ENCODE measurements at places on chromosomes 2 and 18. TPM values are rescaled to one million over a fixed set of nuclear protein-coding genes. Genes with fewer than 3 reads are reported as not detected.
A peak's percentile ranks its signal among the peaks of the same experiment; 100 is the strongest.

DNA sequence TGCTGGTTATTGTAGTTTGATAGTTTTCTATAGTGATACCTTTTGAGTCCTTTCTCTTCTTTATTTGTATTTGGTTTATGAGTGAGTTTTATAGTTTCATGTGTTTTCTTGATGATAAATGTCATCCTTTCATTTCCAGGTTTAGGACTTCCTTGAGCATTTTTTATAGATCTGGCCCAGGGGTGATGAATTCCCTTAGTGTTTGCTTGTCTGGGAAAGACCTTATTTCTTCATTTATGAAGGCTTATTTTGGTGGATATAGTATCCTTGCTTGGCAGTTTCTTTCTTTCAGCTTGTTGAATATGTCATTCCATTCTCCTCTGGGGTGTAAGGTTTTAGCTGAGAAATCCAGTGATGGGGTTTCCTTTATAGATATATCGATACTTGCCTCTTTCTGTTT, 53.9 kb downstream of the OTX1 start:
- DNase-seq: no peak

DNA sequence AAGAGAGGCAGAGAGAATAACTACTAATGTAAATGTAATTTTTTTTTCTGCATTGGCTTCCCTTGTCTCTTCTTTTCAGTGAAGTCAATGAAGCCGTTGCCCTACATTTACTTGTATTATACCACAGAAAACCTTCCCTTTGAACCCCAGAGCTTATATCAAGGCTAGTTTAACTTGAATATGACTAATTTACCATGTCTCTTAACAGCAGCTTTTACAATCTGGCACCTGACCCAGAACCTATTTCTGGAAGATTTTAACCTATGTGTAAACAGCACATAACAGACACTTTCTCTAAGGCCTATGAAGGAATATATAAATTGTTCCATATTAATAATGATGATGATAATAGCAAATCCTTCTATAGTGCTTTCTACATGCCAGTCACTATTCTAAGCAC, 580.5 kb upstream of the NXPH2 start:
- DNase-seq: no peak

DNA sequence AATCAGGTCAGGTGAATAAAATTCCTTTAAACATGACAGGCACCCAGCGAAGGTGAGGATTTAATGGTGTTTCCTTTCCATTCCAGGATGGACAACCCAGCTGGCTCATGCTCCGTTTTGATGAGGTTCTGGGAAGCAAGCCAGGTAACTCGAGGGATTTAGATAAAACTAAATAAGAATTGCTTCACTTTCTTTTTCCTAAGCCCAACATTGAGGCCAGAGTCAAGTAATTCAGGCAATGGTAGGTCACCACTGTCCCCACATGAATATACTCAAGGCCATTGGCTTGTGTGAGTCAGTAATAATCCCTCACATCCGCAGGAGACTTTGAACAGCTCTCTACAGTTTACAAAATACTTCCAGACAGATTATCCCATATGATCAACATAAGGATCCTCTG, 16.2 kb upstream of the LRATD1 start:
- no peak for DNase-seq

DNA sequence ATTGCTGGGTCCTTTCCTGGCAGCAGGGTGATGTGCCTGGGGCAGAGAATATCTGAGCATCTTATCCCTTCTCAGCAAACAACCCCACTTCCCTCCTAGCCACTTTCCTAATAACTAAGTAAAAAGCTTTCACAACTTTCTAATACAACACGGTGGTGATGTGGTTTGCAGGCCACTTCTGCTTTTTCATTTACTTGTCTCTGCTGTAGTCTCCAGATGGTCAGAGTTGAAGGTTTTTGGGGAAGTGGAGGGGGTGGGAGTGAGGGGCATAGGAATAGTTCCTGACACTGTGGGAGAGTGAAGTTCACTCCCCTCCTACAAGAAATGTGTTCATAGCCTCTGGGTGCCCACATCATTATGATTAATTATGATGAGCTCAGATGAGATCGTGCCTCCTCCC, 11.6 kb downstream of the OXER1 start:
- DNase-seq: no peak

DNA sequence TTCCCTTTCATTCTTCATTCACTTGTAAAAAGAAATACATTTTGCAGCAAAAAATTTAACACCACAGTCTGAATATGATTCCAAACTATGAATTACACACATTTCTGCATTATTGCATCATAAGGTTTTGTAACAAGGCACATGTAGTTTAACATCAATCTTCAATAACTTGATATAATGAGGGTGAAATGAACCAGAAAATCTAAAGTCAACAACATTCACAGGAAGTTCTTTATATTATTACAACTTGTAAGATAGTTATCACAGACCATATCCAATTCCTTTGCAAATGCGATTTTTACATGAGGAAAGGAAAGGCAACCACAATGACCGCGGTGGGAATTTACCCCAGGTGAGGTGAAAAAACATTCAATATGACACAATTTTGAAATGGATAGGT, 213.3 kb downstream of the NAPG start:
- DNase-seq: no peak

GRCh38 chr2:237639836-237640220, 12.4 kb downstream of the LRRFIP1 start:
- DNase-seq: no peak

- no peak for DNase-seq
Observed at GRCh38 chr18:2654928-2655177, 673 bp upstream of the SMCHD1 start.

- DNase-seq: no peak
Observed at GRCh38 chr2:160741271-160741670, 247.7 kb upstream of the RBMS1 start.

- no peak for DNase-seq
Observed at GRCh38 chr2:38037757-38038621, 38.0 kb downstream of the CYP1B1 start.

DNA sequence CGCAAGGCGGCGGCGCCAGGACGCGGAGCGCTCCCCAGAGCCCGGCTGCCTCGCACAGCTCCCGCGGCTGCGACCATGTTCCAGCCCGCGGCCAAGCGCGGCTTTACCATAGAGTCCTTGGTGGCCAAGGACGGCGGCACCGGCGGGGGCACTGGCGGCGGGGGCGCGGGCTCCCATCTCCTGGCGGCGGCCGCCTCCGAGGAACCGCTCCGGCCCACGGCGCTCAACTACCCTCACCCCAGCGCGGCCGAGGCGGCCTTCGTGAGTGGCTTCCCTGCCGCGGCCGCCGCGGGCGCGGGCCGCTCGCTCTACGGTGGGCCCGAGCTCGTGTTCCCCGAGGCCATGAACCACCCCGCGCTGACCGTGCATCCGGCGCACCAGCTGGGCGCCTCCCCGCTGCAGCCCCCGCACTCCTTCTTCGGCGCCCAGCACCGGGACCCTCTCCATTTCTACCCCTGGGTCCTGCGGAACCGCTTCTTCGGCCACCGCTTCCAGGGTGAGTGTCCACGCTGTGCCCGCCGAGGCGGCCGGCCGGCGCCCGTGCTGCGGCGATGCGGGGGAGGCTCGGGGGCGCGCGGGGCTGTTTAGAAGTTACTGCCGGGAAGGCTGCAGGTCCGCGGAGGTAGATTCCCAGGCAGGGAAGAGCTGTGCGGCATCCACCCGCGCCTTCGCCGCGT, 696 bp downstream of the EMX1 start:
- no peak for DNase-seq

DNA sequence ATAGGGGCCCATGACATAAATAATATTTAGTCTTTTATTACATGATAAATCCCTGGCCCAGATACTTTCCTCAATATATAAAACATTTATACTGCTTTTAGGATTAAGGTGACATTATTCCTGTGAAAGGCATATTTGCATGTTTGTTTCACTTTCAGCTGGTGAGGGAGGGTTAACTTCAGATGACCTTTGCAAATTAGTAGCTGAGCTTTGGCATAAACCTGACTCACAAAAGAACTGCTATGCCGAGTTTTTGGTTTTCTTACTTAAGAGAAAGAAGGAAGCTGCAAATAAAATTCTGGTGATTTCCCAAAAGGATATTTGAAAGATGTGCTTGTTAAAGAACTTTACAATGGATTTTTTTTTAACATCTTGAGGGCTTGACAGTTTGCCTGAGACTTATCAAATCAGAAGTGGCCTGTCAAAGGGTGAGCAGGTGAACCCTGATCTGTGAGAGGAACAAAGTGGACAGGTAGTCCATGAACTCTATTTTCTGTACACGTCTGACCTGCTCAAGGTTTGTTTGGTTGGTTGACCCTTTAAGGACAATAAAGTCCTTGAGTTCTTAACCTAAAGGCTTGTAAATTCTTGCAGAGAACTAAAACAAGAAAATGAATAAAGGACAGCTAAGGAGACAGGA, 93.5 kb downstream of the FAM124B start:
- DNase-seq: no peak

DNA sequence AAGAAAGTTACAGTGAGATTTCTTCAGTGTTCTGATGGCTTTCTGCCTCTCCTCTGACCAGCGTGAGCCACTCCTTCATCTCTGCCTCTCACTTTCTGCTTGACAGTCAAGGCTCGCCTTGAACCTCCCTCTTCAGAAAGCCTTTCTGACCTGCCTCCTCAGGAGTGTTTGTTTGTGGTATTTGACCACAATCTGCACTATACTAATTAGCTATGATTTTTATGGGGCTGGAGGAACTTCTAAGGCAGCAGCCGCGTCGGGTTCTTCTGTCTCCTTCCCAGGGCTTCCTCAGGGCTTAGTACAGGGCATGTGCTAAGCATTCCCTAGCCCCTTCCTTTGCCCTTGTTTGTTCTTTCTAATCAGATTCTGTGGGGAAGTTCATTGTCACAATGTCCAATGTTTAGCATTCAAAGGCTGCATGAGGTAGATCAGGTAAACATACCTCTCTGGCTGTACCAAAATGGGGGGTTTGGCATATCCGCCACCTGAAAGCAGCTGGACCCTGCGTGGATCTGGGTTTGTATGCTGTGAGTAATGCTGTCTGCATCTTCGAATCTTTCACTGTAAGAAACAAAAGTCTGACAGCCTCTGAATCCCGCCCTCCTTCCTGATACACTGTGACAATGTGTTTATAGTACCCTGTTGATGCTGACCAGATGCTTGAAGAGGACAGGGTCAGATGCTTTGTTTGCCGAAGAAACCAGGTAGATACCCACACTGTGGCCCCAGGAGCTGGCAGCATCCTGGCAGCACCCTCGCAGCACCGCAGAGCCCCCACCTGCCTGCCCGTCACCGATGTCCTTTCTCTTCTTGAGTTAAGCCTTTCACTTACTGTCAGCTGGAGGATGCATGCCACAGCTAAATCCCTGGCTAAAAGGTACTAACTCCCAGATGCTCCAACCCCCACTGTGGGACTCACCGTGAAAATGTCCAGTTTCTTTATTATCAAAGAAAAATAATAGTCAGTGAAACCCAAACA, 260.8 kb upstream of the HDAC4 start:
- DNase-seq: no peak

DNA sequence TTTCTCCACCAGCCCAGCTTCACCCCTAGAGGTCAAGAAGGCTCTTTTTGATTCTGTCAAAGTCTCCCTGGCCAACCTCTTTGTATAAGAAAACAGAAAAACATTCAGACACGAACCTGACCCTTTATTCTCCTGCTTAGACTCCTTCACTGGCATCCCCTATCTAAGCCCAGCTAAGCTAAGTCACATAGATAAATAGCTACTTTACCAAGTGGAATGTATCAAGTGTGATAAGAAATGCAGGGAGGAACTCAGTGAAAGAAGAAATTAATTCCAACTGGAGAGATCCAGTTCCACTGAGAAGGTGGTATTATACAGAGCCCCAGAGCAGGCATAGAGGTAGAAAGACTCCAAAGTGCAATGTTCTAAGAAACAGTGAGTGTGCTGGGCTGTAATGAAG, 489.5 kb downstream of the TNS1 start:
- DNase-seq: no peak

- DNase-seq: no peak
Observed at GRCh38 chr2:230949966-230950873, 25.2 kb upstream of the GPR55 start.

DNA sequence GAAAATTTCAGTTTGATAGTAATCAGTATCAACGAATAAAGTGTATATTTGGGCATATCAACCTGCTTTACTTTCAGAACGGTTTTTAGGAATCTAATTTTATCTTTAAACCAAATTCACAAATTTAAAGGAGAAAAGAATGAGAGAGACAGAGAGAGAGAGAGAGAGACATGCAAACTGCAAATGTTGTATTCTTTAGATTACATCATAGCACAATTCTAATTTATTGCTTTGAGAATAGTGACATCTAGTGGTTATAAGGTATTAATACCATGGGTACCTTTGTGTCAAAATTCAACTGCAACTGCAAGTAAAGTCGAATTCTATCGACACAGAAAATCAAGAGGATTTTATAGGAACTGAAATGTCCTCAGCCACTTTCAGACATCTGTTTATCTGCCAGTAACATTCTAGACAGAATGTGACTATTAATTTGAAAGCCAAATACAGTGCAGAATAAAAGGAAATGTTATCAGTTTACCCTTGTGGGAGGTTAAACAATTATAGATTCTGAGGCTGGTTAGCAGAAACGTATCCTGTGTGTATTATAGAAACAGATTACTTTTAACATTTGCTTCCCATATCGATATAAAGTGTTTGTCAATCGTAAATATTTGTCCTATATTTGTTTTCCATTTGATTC, 529.8 kb upstream of the VRK2 start:
- no peak for DNase-seq

DNA sequence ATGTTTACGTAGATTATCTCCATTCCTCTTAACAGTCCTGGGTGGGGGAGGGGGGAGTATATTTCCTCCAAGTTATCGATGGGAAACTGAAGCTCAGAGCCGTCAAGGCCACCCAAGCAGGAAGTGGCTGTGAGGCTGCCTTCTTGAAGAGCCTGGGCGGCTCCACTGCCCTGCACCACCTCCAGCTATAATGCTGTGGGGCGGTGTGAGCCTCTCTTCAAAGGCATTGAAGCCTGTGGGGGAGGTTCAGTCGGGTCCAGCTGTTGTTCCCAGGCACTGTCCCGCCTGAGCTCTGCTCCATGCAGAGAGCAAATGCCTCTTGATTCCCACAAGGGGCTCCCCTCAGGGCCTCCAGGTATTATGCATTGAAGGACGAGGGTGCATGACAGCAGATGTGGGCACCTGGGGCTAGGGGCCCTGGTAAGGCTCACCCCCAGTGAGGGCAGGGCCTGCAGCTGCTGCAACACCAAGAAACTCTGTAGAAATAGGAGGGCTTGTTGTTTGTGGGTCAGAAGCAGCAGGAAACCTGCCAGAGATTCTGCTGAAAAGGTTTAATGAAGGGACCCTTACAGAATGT, 29.5 kb upstream of the LAPTM4A start:
- no peak for DNase-seq

GRCh38 chr2:235639428-235639773, 145.6 kb downstream of the AGAP1 start:
- peak; percentile 64 for DNase-seq

- no peak for DNase-seq
Observed at GRCh38 chr2:206993964-206994363, 54.6 kb downstream of the CPO start.

GRCh38 chr2:134099273-134099672, 154.6 kb upstream of the MGAT5 start:
- DNase-seq: no peak

Gene CYS1
- total RNA-seq: 13.5 TPM

Gene CYP27A1
- 31.6 TPM for total RNA-seq

Gene DLGAP1
- 7.3 TPM for total RNA-seq

Gene ALPG
- total RNA-seq: not detected

Gene AFG3L2
- total RNA-seq: 24.2 TPM

Gene ALK
- not detected for total RNA-seq

Gene CIDEA
- not detected for total RNA-seq

Gene TRABD2A
- 1.8 TPM for total RNA-seq

Gene OTOF
- not detected for total RNA-seq

Gene DSC1
- total RNA-seq: 0.41 TPM

Gene LHCGR
- total RNA-seq: not detected

Gene LOXHD1
- 0.27 TPM for total RNA-seq

Gene MYOM1
- total RNA-seq: 27.2 TPM

Gene NDC80
- total RNA-seq: not detected

Gene PLCL1
- total RNA-seq: 26.2 TPM

Data from thoracic aorta (tissue), 2 donors.